ENCODE measurements at places on chromosomes 5 and 9. TPM values are rescaled to one million over a fixed set of nuclear protein-coding genes. Genes with fewer than 3 reads are reported as not detected.

Gene SHISAL2B
- not detected for total RNA-seq

DNA sequence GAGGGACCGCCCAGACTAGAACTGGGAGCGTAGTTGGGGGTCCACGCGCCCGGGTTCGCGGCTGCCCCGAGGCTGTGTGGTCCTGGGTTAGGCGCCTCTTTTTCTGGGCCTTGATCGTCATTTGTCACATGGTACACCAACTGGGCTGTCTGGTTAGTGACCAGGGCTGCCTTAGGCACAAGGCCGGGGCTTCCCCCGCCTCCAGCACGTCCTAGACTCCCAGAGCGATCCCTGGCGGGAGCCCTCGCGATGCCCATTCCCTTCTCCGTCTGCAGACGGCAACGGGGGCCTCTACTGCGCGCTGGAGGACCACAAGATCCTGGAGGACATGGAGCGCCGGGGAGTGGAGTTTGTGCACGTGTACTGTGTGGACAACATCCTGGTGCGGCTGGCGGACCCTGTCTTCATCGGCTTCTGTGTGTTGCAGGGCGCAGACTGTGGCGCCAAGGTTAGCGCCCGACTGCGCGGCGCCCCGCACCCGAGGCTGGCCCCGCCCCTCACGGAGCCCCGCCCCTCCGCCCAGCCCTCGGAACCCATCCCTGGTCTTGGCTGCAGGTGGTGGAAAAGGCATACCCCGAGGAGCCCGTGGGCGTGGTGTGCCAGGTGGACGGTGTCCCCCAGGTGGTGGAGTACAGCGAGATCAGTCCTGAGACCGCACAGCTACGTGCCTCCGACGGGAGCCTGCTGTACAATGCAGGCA lies 1.5 kb downstream of the UAP1L1 start:
- DNase-seq = no peak

- no peak for DNase-seq
Observed at GRCh38 chr5:142576303-142576702, 109.6 kb downstream of the FGF1 start.

DNA sequence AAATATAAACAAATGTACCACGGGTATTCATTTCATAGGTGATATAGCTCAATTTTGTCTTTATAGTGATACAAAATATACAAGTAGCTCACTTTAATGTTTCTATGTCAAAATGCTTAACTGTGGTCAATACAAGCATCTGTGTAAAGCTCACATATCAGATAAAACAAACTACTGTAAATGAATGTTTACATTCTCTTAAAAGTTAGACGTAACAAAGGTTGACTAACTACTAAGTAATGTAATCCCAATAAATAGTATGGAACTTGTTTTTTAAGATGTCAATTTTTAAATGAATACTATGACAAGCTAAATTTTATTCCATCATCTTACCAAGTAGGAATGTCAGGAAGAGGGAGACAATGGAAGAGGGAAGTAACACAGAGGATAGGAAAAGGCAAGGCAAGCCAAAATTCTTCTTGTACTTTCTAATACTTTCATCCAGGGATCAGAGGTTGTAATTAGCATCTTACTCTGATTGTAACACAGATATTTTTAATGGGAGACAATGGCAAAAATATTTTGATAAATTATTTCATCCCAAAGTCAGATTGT lies 105.5 kb downstream of the STRBP start:
- no peak for DNase-seq

DNA sequence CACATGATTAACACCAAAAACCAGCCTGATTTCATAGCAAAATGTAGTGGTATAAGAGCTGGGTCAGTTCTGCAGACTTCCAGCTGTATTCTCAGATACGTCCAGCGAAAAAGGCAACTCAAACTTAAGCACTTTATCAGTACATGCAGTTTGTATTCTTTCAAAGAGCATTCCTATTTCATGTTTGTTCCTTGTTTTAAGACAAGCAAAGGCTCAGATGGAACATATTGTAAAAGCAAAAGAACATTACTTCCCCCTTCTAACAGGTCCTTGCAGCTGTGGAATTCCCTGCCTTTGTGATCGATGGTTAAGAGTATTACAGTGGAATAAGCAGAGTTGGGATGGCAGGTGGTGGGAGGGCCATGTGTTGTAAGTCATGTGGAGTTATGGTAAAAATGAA lies 86.3 kb upstream of the GRHPR start:
- DNase-seq = no peak
